ENCODE measurements at places on chromosomes 12 and 14.

- no peak for DNase-seq
Measured at GRCh38 chr12:65858831-65859230, 34.5 kb downstream of the HMGA2 start.

GRCh38 chr12:78171061-78171460, 340.4 kb downstream of the NAV3 start:
- no peak for DNase-seq

- no peak for DNase-seq
Measured at GRCh38 chr12:6603095-6603567, 4.0 kb downstream of the CHD4 start.

DNA sequence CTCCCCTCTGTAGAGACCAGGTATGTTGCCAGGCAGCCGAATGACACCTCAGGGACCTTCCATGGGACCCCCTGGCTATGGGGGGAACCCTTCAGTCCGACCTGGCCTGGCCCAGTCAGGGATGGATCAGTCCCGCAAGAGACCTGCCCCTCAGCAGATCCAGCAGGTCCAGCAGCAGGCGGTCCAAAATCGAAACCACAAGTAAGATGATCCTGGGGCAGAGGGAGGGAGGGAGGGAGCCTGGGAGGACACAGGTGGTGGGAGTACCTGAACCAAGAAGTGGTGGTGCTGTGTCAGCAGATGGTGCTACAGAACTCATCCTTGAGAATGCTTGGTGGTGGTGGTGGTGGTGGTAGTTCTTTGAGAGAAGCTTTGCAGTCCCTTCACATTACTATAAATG, 1.0 kb downstream of the SMARCD1 start:
- no peak for DNase-seq

DNA sequence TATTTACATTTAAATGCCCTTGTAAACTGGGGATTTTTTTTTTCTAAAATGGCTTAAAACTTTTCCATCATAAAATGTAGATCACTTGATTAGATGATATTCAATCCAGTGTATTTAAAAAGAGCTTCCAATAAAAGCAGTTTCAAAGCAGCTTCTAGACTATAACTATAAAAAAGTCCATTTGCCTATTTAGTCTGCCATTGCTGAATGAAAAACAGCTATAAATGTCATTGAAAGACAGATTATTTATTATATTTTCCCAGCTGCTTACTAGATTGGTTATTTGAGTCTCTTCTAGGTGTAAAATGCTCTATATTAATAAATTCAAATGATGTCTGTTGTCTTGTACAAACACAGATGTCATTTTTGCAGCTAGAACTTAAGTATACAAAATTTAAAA, 414.8 kb downstream of the RMST start:
- DNase-seq: no peak

DNA sequence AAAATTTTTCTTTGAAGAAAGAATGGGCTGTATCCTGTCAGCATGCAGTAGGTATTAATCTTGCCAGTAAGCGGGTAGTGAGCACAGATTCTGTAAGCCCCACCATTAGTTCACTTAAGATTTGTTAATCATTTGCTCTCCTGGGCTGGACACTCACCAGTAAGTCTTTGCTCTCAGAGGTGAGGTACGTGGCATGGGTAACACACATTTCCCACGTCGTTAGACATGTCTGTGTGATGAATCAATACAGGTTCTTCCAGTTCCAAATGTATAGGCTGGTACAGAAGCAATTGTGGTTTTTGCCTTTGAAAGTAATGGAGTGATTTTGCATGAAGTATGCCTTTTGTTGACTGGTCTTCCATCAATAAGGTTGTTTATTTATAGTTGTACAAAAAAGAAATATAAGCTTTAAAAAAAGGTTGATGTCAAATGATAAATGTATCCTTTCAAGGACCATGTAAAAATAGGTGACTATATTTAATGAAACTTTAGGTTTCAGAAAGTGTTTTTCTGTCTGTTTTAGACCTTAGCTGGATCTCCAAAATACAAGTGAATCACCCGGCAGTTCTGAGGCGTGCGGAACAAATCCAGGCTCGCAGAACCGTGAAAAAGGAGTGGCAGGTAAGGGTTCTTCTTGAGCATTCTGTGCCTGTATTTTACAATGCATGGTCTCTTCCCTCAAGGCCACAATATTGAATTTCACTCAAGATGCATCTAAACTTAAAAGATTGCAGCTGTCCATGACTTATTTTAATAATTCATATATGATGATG, 45.5 kb downstream of the DERA start:
- no peak for DNase-seq

DNA sequence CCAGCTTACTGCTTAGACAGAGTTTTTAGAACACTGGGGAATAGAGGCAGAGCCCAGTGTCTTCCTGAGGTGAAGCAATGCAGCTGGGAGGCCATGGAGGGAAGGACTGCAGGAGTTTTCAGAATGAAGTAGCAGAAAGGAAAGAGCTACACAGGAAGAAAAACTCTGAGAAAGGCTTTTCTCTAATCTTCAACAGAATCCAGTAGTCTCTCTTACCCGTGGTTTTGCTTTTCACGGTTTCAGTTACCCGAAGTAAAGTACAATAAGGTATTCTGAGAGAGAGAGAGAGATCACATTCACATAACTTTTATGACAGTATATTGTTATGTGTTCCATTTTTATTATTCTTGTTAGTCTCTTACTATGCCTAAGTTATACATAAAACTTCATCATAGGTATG, 761.6 kb downstream of the BCL11B start:
- no peak for DNase-seq

- DNase-seq: no peak
Measured at GRCh38 chr12:124938587-124938986, 24.1 kb upstream of the UBC start.

DNA sequence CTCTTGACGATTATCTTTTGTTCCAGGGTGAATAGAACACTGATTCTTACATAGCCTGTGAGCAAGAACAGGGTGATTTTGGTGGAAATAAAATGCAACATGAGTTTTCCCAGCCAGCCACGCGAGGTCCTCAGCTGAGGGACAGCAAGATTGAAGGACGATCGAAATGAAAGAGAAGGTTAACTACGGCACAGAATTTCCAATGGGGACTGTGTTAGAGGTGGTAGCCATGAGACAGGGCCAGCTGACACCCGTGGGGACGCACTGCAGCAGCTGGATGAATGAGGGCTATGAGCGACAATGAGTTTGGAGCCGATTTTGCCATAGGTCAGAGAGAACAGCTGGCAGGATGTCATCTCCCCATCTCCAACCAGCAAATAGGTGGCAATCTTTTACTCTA, 243.4 kb upstream of the PELI2 start:
- DNase-seq: no peak

GRCh38 chr14:101233021-101233366, 328.3 kb upstream of the DIO3 start:
- DNase-seq: no peak

GRCh38 chr12:11920231-11920630, 150.5 kb upstream of the BCL2L14 start:
- no peak for DNase-seq

GRCh38 chr14:81344481-81345160, 55.5 kb downstream of the STON2 start:
- no peak for DNase-seq

DNA sequence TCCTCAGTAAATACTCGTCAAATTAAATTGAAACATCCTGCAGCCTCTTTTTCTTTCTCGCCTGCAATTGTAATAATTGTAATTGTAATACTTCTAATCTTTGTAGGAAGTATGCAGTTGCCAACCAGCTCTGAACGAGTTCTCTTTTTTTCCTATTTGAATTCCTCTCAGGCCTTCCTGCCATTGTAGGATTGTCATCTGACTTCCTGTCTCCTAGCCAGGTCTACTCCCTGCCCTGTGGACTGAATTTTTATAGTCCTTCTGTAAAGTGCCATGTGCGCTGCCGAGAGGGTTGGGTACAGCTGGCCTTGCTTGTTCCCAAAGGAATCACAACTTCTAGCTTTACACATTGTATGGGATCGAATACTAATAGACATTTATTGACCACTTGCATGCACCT, 183.3 kb downstream of the SSPN start:
- no peak for DNase-seq
